ENCODE measurements at places on chromosomes 2 and 18. TPM values are rescaled to one million over a fixed set of nuclear protein-coding genes. Genes with fewer than 3 reads are reported as not detected.

Gene LRRTM1
- total RNA-seq = 2.2 TPM

Gene ZNF521
- total RNA-seq = 15.0 TPM

Gene GCKR
- 1.7 TPM for total RNA-seq

Gene SPC25
- not detected for total RNA-seq

Gene BMP10
- total RNA-seq = not detected

Gene FOXI3
- total RNA-seq = not detected

Gene SH3RF3
- 7.1 TPM for total RNA-seq

Gene CXCR4
- 29.6 TPM for total RNA-seq

Gene POTEC
- not detected for total RNA-seq

Gene NRBP1
- 65.6 TPM for total RNA-seq

Gene TACR1
- total RNA-seq = 0.37 TPM

Gene GPBAR1
- 74.2 TPM for total RNA-seq

Gene YIPF4
- 16.9 TPM for total RNA-seq

Gene MYL1
- total RNA-seq = not detected

Gene SGPP2
- total RNA-seq = 4.6 TPM

Gene MOB4
- total RNA-seq = 22.5 TPM

Gene SCTR
- total RNA-seq = not detected

Data from omental fat pad (tissue), 4 donors.